Tongue (tissue), 3 donors: ENCODE measurements at places on chromosomes 6 and 20.
A peak's percentile ranks its signal among the peaks of the same experiment; 100 is the strongest.

DNA sequence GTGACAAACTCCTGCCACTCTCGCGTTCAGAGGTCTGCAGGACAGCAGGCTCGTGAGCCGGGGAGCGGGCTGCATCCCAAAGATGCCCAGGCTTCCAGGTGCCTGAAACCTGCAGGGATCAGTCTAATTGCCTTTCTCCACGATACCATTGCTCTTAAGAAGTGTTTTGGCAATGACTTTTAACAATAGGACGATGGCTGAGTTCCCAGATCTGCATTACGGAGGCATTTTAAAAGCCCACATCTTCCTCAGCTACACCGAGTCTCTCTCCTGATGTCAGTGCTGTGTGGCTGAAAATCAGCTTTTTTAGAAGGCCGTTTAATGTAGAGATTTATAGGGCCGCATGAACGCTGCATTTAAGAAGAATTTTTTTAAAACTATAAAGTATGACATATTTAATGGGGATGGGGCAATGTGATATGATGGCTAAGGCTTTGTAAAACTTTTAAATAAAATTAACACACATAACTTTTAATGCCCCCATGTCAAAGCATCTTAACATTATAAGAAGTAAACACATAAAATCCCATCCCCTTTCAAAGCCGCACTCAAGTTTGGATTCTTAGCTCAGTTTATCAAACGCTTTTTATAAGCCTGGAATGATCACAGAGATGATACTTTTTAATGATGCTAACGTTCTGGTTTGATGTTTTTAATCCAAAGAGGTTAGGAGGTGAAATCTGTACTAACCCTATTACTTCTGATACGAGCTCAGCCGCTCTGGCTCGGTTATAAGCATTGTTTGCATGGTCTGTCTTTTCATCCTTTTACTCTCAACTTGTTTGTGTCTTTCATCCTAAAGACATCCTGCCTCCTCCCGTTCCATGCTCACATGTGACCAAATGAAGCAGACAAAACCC, 386.0 kb downstream of the SMOC2 start:
- DNase-seq, result peak; percentile 34

GRCh38 chr6:46102123-46102522, 27.7 kb upstream of the ENPP4 start:
- no peak for DNase-seq

- DNase-seq, result no peak
Measured at GRCh38 chr6:140464720-140465119, 1090.3 kb upstream of the CITED2 start.

GRCh38 chr20:7667194-7667593, 273.1 kb downstream of the HAO1 start:
- no peak for DNase-seq

DNA sequence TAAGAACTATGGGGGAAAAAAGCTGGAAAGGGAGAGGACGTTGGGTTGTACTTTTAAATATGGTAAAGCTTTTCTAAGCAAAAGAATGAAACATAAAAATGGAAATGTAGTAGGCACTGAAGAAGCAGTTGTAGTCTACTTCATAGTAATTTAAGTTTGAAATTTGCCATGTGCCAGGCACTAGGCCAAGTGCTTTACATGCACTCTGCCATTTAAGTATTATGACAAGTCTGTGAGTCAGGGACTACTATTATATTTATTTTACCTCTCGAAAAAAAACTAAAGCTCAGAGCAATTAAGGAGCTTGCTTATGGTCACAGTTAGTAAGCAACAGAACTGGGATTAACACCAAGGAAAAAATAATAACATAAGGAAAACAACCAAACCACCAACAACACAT, 257.8 kb downstream of the GMDS start:
- no peak for DNase-seq
